ENCODE measurements at places on chromosomes 5 and 9.

GRCh38 chr5:154756868-154757813, 2.0 kb downstream of the LARP1 start:
- peak; percentile 19 for DNase-seq

GRCh38 chr9:4980086-4980727, 4.9 kb upstream of the JAK2 start:
- no peak for DNase-seq

GRCh38 chr9:72955126-72955455, 2.2 kb upstream of the ALDH1A1 start:
- DNase-seq: no peak

DNA sequence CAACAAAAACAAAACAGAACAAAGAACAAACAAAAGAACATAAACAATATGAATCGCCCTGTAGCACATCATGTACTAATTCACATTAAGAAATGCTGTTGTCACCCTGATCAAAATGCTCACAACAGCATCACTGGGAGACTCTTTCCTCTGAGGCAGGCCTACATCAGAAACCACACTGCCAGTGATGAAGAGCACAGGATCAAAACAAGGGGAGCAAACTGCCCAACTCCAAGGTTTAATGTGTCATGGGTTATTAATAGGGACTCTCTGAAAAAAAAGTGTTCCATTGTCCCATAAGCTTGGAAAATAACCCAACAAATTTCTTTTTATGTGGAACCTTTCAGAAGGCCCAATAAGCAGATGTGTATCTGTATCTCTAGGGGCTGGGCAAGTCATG, 74.2 kb downstream of the PTPN3 start:
- no peak for DNase-seq

GRCh38 chr9:84513979-84514378, 155.6 kb upstream of the NTRK2 start:
- no peak for DNase-seq

GRCh38 chr5:68374796-68375518, 159.4 kb downstream of the PIK3R1 start:
- no peak for DNase-seq

GRCh38 chr9:86948074-86948929, 996 bp upstream of the GAS1 start:
- peak; percentile 40 for DNase-seq

DNA sequence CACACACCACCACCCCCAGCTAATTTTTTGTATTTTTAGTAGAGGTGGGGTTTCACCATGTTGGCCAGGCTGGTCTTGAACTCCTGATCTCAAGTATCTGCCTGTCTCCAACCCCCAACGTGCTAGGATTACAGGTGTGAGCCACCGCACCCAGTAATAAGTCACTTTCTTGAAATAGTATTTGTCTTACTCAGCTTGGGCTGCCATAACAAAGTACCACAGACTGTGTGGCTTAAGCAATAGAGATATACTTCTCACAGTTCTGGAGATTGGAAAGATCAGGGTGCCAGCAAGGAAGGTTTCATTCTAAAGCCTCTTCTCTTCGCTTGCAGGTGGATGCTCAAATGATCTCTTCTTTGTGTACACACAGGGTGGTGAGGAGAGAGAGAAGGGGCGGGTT, 99.8 kb downstream of the ARRDC3 start:
- DNase-seq: no peak

GRCh38 chr5:71836559-71837112, 117.6 kb downstream of the CARTPT start:
- DNase-seq: no peak

DNA sequence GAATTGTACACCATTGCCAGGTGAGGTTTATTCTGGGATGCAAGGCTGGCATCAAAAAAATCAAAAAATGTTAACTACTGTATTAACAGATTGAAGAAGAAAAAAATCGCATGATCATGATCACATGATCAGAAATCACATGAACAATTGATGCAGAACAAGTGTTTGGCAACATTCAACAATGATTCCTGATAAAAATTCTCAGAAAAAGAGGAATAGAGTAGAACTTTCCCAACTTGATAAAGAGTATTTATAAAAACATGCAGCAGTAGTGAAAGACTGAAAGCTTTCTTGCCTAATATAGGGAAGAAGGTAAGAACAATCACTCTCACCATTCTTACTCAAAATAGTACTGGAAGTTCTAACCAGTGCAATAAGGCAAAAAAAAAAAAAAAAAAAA, 16.4 kb downstream of the SLCO4C1 start:
- DNase-seq: no peak

DNA sequence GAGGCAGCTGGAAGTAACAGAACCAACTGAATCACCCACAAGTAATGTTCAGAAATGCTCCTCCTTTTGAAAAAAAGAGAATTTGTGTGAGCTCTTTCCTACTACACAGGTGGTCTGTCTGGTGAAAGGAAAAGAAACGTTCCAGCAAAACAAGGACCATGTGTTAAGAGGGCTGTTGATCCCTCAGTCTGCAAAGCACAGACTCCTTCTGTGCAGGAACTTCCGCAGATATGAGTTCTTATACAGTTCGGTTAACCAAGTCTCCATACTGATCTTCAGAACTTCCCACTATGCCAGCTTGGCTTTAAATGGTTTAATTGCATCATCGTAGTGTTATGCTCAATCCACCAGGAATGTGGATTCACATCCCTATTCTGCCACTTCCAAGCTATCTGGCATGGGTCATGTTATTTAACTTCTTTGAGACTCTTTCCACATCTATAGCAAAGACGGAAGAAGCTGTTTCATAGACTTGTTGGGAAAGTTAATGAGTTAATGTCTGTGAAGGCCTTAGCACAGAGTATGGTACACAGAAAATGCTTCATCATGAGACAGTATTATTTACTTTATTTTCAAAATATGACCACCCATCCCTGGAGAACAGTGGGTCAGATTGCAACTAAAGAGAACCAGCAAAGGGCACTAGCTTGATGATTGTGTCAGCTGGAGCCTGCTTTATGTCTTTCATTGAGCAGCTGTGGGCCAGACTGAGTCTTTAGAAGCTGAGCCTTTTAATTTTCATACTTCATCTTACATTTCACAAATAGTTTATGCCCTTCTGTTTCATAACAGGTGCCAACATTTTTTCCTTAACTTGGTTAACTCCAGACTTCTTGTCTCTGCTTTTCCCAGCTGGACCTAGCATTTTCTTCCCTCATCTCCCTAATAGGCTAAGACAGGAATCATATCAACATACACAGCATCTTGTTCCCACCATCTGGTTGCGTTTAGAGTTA, 89.9 kb downstream of the MAMDC2 start:
- DNase-seq: no peak

DNA sequence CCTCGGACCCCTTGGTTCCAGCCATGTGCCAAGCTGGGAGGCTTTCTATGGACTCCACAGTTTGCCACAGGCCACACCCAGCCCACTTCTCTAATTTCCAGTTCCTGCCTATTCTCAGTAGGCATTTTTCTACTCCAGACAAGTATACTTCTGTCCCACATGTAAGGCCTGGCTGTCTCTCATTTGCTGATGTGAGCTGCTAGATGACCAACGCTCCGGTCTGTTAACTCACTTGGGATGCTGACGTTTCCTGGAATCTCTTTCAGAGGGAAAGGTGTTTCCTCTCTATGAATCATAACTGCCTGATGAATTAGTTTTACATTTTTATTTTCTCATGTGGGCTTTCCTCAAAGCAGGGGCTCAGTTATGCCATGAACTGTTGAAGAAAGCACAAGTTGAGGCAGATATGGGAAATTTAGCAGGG, 36.3 kb downstream of the ERGIC1 start:
- DNase-seq: no peak

DNA sequence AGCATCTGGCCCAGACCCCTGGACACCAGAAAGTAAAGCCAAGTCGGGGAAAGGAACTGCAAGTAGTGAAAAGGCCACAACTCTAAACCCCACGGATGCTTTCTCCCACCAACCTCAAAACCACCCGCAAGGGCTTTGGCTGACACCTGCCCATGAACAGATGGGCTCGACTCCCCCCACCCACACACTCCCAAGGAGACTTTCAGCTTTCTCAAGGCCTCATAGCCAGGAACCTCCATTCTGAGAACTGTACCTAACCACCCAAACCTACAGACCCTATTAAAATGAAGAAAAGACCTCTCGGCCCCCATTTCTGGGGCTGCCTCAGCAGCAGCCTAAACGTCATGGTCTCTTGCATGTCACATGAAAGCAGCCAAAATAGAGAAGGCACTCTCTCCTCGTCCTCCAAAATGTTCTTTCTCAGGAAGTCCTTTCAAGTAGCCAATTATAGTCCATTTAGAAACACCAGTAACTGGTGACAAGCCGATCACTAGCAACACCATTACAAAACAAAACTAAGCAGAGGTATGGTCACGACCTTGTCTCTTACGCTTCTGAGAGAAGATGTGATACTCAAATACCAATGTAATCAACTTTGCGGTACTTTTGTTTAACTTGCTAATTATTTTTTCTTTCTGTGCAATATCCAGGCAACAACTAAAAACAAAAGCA, 2.9 kb downstream of the B4GALT1 start:
- DNase-seq: no peak

DNA sequence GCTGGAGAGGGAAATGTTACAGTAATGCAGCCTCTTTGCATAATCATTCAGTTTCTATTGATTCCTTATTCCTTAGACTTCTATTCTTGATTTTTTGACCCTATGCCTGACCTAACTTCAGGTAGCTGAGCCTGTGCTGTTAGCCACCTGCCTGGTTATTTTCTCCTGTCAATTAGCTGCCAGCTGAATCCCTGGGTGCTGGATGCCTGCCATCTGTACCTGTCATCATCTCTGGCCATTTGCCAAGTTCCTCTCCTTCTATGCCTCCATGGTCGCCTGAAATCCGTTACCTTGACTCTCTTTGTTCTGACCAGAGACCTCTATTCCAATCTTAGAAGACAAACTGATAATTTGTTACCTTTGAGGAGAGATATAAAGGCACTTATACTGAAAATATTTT, 178.3 kb downstream of the CAVIN4 start:
- DNase-seq: no peak

DNA sequence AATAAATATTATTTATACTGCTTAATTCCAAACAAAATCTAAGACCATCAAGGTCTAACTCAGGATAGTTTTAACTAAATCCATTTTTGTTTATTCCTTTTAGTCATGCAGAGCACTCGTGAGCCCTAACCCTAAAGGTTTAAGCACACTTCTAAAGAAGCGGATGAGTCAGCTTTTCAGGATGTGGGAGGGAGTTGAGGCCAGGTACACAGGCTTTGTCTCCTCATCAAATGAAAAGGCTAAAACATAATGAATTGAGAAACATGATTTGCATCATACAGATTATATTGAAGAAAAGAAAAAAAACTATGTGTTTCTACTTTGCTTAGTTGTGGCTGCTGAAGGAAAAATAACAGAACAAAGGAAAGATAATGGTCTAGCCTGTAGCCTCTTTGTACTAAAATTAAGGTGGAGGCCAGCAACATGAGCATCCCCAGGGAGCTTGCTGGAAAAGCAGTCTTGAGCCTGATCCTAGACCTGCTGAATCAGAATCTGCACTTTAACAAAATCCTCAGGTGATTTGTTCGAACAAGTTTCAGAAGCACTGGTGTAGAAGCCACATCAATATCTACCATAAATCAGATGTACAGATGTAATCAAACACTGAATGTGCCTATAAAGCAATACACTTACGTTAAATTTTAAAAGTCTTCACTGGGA, 21.1 kb upstream of the ISCA1 start:
- no peak for DNase-seq

GRCh38 chr5:125142458-125142857, 396.0 kb upstream of the ZNF608 start:
- DNase-seq: no peak

DNA sequence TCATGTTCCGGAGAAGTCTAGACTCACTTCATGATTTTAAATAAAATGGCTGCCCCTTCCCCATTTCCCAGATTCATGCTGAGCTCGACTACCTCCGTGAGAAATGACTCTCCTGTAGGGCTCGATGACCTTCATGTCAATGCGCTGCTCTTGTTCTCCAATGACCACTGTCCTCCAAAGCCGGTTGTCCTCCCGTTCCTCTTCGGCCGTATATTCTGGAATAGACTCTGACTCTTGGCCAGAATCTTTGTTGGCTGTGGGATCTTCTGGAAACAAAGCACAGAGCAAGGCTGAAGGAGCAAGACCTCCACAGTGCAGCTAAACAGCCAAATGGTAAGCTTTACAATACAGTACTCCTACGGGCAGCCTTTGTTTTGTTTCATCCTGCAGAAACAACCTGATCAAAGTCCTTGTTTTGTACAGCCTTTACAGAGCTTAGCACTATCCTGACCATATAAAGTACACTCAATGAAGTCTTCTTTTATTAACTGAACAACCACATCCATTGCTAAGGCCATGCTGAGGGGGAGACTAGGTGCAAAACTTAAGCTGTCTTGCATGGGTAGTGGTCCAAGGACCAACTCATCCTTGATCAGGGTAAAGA, 119.5 kb upstream of the PCA3 start:
- no peak for DNase-seq

- DNase-seq: peak; percentile 64
Observed at GRCh38 chr9:36136272-36136893, at the start of gene GLIPR2. Gene GLIPR2 (plus strand): TSS chr9:36136733. CDS start chr9:36136779, 46 bp downstream.

GRCh38 chr5:1544294-1544961, 20.7 kb upstream of the LPCAT1 start:
- DNase-seq: no peak

DNA sequence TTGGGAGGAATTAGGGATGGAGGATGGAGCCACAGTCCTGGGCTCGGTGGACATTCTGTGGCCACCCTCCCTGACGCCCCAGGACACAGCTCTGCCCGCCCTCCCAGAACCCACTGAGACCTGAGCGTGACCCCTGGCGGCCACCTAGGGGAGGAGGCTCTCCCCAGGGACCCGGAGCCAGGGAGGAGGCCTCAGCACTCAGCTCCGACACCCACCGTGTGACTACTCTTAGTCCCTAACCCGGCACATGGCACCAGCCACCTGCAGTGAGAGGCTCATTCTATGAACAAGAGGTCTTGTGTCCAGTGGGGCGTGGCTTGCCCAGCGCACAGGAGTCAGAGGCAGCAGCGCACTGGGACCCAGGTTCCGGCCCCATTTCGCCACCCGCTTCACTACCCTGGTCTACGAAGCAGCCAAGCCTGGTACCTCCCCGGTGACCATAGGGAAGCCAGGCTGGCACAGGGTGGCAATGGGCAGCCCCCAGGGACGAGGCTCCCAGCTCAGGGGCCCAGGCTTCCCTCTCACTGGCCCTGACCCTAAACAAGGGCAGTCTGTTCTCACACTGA, 10.2 kb downstream of the SARDH start:
- no peak for DNase-seq
